ENCODE measurements at places on chromosomes 12 and 14. TPM values are rescaled to one million over a fixed set of nuclear protein-coding genes. Genes with fewer than 3 reads are reported as not detected.
A peak's percentile ranks its signal among the peaks of the same experiment; 100 is the strongest.

The GUCY2C gene
- total RNA-seq: not detected

DNA sequence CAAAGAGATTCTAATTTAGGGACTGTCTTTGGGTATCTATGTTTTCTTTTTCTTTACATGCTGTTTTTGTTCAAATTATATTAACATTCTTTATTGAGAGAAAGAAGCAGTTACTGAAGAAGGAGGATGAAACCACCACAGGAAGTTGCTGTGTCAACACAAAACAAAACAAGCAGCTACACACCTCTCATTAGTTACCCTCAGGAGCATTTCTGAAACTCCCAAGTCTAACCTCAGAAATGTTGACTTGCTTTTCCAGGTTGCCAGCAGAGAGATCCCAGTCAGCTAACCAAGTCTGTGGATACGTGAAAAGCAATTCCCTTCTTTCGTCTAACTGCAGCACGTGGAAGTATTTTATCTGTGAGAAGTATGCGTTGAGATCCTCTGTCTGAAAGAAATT lies 33.5 kb downstream of the CLEC1A start:
- no peak for DNase-seq

DNA sequence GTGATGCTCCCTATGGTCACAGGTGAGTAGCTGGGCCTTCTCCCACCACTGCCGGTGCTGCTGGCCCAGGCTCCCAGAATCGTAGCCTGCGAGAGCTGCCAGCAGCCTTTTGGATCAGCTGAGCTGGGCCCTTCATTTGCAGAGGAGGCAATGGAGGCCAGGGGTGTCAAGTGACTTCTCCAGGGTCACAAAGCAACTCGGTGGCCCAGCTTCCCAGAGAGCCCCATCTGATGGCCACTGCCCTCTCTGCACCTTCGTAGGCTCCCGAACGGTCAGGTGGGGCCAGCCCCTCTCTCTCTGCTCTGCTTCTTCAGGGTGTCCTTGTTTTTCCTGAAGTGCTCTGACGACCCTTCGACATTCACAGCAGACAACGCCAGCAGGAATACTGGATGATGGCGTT lies 4.6 kb downstream of the KRT80 start:
- no peak for DNase-seq

The MANSC4 gene
- not detected for total RNA-seq

GRCh38 chr14:21525962-21526671 lies at the start of gene SALL2:
Gene SALL2 (minus strand): TSS chr14:21526346. CDS start chr14:21526127, 219 bp downstream.
- DNase-seq: peak; percentile 93

- peak; percentile 60 for DNase-seq
Observed at GRCh38 chr12:8780389-8780788, 42.0 kb upstream of the A2ML1 start.
